ENCODE measurements at places on chromosomes 4 and X. TPM values are rescaled to one million over a fixed set of nuclear protein-coding genes. Genes with fewer than 3 reads are reported as not detected.

GRCh38 chrX:105653891-105654290 lies 168.4 kb upstream of the NRK start:
- no peaks in the 10 kb centered on the region for H3K36me3 ChIP-seq
- no peak overlapping the region for H3K4me3 ChIP-seq
- DNase-seq = no peak
- H3K4me1 ChIP-seq = no peaks in the 10 kb centered on the region
- no peak overlapping the region for H3K27ac ChIP-seq

ZNF157 gene
- total RNA-seq = 0.33 TPM

- H3K36me3 ChIP-seq = no peaks in the 10 kb centered on the region
- no peaks in the 10 kb centered on the region for H3K4me1 ChIP-seq
- no peak for DNase-seq
- no peak overlapping the region for H3K27ac ChIP-seq
- no peak overlapping the region for H3K4me3 ChIP-seq
- H3K27me3 ChIP-seq = no peaks in the 10 kb centered on the region
Measured at GRCh38 chr4:20311856-20312255, 60.2 kb downstream of the SLIT2 start.

- no peaks in the 10 kb centered on the region for H3K36me3 ChIP-seq
- no peaks in the 10 kb centered on the region for H3K4me1 ChIP-seq
- no peak for DNase-seq
- H3K27me3 ChIP-seq = peaks cover 1% of the 10 kb centered on the region
- no peak overlapping the region for H3K27ac ChIP-seq
Measured at GRCh38 chr4:1572010-1572385, 112.1 kb downstream of the FAM53A start.

DNA sequence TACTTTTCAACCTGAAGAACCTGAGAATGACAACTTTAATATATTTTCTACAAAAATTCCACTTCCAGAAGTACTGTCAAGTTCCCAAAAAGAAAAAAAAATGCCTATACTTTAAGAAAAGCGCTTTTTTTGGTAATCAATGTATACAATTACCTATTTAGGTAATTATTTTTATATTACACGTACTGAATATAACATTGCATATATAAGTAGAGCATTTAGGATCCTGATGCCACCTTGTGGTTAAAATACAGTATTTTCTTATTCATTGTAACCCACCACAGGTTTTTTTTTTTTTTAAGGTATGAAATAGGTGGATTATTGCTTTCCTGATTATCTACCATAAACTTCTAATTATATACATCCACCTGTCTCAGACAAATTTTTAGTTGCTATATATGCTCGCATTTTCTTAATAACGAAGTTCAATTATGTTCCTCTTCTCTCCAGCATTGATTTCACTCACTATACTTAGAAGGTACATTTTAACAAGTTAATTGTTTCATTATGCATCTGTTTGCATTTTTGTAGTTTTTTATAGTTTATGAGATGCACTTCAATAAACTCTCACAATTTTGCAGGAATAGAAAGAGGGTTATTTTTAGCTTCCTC lies 5.2 kb downstream of the MAP9 start:
- H3K27ac ChIP-seq = no peak overlapping the region
- H3K27me3 ChIP-seq = no peaks in the 10 kb centered on the region
- H3K4me1 ChIP-seq = no peaks in the 10 kb centered on the region
- H3K4me3 ChIP-seq = no peak overlapping the region

FHIP1A gene
- 22.3 TPM for total RNA-seq

- H3K4me3 ChIP-seq = no peak overlapping the region
- H3K36me3 ChIP-seq = no peaks in the 10 kb centered on the region
- no peak for DNase-seq
Measured at GRCh38 chrX:34563804-34564203, 93.3 kb downstream of the TMEM47 start.

- H3K27ac ChIP-seq = no peak overlapping the region
- DNase-seq = no peak
- no peaks in the 10 kb centered on the region for H3K36me3 ChIP-seq
- no peaks in the 10 kb centered on the region for H3K4me1 ChIP-seq
Measured at GRCh38 chr4:148793221-148793620, 351.0 kb upstream of the NR3C2 start.

DNA sequence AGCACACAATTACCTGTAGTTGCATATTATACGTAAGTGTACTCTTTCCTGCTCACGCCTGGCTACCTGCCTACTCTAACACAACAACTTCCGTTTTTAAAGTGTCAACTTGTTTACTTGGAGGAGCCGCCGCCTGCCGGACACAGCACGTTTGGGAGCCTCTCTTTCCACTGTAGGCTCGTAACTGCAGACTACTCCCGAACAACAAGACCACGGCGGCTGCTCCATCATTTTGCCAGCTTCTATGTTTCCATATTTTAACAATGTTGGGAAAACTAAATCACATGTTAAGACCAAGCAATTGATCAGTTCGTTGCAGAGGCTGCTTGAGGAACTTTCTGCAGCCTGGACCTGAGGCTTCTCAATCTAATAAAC lies 841 bp downstream of the MTNR1A start:
- no peak for DNase-seq
- no peaks in the 10 kb centered on the region for H3K36me3 ChIP-seq
- H3K4me3 ChIP-seq = peak overlapping the region; percentile 47
- no peaks in the 10 kb centered on the region for H3K4me1 ChIP-seq
- H3K27ac ChIP-seq = no peak overlapping the region
- peaks cover 28% of the 10 kb centered on the region for H3K27me3 ChIP-seq

CTBP1 gene
- total RNA-seq = 130 TPM

- DNase-seq = no peak
- H3K4me1 ChIP-seq = no peaks in the 10 kb centered on the region
- no peak overlapping the region for H3K4me3 ChIP-seq
- no peaks in the 10 kb centered on the region for H3K36me3 ChIP-seq
Measured at GRCh38 chr4:138299881-138300280, 57.7 kb upstream of the SLC7A11 start.

GRCh38 chrX:12790885-12791256 lies 341 bp upstream of the PRPS2 start:
- peaks cover 37% of the 10 kb centered on the region for H3K27me3 ChIP-seq
- no peaks in the 10 kb centered on the region for H3K4me1 ChIP-seq
- H3K4me3 ChIP-seq = peak overlapping the region; percentile 79
- DNase-seq = no peak

GRCh38 chr4:15425520-15425919 lies 2.3 kb upstream of the C1QTNF7 start:
- no peak overlapping the region for H3K4me3 ChIP-seq
- no peaks in the 10 kb centered on the region for H3K27me3 ChIP-seq
- no peaks in the 10 kb centered on the region for H3K36me3 ChIP-seq
- no peak for DNase-seq

- no peak overlapping the region for H3K27ac ChIP-seq
- H3K27me3 ChIP-seq = peaks cover 3% of the 10 kb centered on the region
- H3K36me3 ChIP-seq = no peaks in the 10 kb centered on the region
Measured at GRCh38 chrX:23737413-23737812, 5.7 kb downstream of the ACOT9 start.
